ENCODE measurements at places on chromosomes 16 and 17.

GRCh38 chr17:1732833-1733321 is 8.4 kb downstream of the WDR81 start:
- no peak for DNase-seq

DNA sequence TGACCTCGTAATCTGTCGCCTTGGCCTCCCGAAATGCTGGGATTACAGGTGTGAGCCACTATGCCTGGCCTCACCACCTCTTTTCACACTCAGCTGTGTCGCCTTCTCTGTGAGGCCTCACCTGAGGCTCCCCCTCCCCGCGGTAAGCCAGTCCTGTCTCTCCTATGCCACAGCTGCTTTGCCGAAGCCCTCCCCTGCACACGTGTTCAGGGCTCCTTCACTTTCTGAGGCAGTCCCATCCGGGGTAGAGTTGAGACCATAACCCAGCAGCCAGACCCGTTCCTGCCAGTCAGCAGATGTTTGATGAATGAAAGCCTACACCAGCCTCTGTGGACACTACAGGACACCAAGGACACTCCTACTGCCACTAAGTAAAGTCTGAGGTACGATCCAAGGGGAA is 10.6 kb downstream of the USP7 start:
- no peak for DNase-seq

GRCh38 chr16:85445779-85446222 is 167.3 kb upstream of the GSE1 start:
- DNase-seq, result no peak

- no peak for DNase-seq
These were observed 70.5 kb upstream of the CDH5 start for GRCh38 chr16:66295761-66296546.

GRCh38 chr17:50568659-50569058 is 8.1 kb downstream of the CACNA1G start:
- no peak for DNase-seq

GRCh38 chr17:65609286-65609685 is 47.8 kb upstream of the AXIN2 start:
- DNase-seq, result no peak

DNA sequence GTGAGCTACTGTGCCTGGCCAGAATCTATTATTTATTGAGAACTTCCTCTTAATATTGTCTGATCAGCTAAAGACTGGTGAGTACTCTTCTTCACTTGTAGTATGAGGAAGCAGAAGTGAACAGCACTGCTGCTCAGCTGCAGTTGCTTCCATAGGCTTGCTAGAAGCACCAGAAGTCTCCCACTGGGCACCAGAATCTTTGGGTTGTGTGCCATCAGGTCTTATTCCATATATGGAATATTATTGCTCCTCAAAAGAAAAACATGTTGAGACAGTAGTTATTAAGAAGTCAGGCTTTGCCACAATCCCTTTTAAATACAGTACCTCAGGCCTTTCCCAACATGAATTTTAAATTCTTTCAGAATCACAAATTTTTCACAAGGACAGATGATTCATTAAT is 17.2 kb downstream of the SNTB2 start:
- DNase-seq, result no peak

GRCh38 chr16:16882766-16883165 is 503.8 kb downstream of the NPIPA7 start:
- DNase-seq, result no peak

DNA sequence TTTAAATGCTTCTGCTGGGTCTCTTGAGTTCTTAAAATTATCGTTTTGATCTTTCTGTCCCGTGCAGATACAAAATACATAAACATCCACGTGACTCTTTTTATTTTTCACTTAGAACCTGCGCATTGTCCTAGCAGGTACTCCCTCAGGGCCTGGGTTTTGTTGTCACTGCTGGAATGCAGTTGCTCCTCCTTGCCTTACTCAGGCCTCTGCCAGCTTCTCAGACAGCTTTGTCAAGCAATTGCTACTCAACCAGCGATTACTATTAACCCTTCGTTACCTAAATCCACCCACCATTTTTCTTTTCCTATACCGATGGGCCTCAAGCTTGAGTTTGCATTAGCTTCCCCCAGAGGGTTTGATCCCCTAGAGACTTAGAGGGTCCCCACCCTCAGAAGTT is 405.9 kb upstream of the RBFOX1 start:
- DNase-seq, result no peak

DNA sequence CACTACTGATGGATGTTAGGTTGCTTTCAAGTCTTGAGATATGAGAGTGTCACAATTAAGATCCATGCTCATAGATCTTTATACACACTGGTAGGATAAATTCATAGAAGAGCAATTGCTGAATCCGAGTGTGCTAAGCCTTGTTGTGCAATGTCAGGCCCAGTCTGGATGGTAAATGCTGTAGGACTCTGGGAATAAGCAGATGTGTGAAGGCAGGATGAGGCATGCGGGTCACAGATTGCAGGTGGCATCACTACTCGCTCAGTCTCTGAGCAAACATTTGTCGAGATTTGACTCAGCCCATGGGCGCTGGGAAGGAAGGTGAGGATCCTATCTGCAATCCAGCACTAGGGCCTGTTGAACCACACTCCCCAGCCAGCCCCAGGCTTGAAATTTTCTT is 40.7 kb downstream of the TMEM186 start:
- DNase-seq, result no peak

GRCh38 chr17:69592692-69593350 is 178.3 kb downstream of the MAP2K6 start:
- DNase-seq, result no peak

- DNase-seq, result no peak
These were observed 23.4 kb downstream of the SHMT1 start for GRCh38 chr17:18339933-18340332.

DNA sequence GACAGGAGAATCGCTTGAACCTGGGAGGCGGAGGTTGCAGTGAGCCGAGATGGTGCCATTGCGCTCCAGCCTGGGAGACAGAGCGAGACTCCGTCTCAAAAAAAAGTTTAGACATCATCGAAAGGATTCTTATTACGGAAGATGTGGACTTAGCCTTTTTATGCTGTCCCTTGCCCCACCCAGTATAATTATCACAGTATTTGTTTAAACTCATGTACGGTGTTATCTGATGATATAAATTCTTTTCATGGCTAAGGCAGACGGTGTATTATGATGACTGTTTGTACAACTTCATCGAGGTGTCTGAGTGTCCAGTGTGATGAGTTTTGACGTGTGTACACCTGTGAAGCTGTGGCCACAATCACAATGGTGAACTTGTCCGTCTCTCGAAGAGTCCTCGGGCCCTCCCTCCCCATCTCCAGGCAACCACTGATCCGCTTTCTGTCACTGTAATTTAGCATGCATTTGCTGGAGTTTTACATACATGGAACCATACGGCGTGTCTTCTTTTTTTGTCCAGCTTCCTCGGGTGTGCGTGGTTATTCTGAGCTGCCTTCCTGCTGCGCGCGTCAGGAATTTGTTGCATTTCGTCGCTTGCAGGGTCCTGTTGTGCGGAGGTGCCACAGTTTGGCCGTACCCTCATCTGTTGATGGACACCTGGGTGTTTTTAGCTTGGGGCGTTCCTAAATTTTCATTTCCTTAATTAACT is 26.2 kb downstream of the BAIAP2 start:
- no peak for DNase-seq

DNA sequence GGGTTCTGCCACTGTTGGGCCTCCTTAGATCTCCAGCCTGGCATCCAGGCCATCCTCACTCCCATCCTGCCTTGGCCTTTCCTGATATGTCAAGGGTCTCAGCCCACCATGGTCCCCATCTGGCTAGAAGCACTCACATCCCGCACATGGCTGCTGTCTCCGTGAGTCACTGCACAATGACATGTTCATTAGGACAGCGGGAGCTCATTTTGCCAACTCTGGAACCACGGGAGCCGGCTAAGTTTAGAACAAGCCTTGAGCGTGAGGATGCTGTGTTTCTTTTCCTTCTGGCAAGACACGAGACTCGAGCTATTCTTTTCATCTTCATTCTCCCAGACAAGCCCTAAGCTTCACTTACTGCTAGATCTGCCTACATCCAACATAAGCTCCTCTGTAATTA is 65.7 kb upstream of the KSR1 start:
- DNase-seq, result no peak

DNA sequence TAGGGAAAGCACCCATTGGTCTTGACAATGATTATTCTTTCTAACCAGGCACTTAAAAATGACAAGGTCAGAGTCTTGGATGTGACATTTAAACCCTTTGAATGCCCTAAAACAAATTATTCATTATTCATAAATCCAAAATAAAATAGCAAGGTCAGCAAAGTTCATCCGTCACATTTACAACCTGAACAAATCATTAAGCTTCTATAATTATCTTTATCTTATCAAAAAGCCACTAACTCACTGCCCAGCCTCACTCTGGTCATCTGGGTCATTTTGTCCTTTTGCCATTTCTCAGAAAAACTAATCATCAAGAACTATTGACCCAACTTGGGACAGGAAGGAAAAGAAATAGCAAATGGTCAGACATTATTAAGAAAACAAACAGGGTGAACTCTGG is 507.3 kb upstream of the CDH8 start:
- DNase-seq, result no peak

GRCh38 chr16:47387026-47387734 is 73.7 kb downstream of the ITFG1 start:
- DNase-seq, result no peak

GRCh38 chr16:75622761-75623605 is at the start of gene ADAT1:
Gene ADAT1 (minus strand): TSS chr16:75623281. CDS start chr16:75620799, 2,482 bp downstream.
- peak; percentile 98 for DNase-seq

- peak; percentile 41 for DNase-seq
These were observed 227.9 kb downstream of the MAF start for GRCh38 chr16:79372503-79373184.

- no peak for DNase-seq
These were observed 2.5 kb downstream of the RANBP10 start for GRCh38 chr16:67803894-67804293.

- no peak for DNase-seq
These were observed 11.3 kb upstream of the AXIN2 start for GRCh38 chr17:65572581-65573281.

DNA sequence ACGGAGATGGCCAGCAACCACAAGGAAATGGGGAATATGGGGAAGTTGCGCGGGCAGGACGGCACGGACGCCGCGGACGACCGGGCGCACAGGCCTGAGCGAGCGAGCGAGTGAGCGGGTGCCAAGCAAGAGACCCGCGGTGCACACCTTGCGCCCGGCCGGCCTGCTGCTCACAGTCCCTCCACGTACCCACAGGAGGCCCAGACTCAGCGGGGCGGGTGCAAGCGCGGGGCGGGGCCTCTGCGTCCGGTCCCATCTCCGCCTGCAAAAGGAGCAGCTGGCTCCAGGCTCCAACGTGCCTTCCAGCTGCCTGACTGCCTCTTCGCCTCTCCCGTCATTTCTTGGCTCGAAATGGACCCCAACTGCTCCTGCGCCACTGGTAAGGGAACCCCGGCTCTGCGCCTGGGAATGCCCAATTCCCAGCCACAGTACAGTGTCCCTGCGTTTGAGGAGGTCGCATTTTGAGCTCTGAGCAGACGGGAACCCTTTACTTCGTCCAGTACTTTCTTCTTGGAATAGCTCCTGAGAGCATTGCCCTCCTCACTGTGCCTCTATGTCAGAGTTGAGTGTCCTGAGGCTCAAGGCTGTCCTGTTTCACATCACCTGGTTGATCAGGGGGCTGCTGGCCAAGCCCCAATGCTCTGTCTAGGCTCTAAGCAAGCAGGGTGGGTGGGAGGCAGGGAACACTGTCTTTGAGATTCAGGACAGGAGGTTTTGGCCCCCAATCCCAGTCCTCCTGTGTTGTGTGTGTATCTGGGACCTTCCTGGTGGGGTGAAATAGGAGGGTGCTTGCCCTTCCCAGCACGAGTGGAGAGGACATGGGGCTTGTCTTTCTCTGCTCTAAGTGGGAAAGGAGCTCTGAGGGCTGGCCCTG is 8.1 kb upstream of the MT1E start:
- DNase-seq, result peak; percentile 65

- no peak for DNase-seq
These were observed 1469.5 kb upstream of the GOT2 start for GRCh38 chr16:60203525-60204124.

DNA sequence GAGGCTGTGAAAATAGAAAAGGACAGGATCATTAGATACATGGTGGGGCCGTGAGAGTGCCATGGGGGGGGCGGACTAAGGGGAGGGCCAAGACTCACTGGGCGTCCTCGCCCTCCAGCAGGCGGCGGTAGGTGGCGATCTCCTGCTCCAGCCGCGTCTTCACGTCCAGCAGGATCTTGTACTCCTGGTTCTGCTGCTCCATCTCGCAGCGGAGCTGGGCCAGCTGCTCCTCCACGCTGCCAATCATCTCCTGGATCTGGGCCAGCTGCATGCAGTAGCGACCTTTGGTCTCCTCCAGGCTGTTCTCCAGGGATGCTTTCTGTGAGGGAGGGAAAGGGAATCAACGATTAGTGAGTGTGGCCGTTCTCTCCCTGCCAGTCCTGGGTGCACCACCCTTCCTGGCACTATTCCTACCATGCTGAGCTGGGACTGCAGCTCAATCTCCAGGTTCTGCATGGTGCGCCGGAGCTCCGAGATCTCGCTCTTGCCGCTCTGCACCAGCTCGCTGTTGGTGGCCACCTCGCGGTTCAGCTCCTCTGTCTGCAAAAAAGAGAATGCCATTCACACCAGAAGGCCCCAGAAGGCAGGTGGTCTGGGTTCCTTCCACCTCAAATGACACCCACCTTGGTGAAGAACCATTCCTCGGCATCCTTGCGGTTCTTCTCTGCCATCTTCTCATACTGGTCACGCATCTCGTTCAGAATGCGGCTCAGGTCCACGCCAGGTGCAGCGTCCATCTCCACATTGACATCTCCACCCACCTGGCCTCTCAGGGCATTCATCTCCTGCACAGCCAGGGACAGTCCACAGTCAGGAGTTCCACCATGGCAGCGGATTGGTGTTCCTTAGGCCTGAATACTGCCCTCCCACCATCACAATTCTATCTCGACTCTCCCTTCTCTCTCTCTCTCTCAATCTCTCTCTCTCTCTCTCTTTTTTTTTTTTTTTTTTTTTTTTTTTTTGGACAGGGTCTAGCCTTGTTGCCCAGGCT is 3.3 kb downstream of the KRT14 start:
- no peak for DNase-seq

DNA sequence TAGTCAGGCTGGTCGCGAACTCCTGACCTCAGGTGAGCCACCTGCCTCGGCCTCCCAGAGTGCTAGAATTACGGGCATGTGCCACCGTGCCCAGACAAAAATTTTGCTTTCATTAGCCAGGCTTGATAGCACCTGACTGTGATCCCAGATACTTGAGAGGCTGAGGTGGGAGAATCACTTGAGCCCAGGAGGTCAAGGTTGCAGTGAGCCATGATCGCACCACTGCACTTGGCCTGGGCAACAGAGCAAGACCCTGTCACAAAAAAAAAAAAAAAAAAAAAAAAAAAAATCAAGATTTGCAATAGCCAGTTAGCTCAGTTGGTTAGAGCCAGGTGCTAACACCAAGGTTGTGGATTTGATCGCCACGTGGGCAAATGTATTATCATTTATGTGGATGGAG is 6.1 kb upstream of the FXR2 start:
- no peak for DNase-seq

DNA sequence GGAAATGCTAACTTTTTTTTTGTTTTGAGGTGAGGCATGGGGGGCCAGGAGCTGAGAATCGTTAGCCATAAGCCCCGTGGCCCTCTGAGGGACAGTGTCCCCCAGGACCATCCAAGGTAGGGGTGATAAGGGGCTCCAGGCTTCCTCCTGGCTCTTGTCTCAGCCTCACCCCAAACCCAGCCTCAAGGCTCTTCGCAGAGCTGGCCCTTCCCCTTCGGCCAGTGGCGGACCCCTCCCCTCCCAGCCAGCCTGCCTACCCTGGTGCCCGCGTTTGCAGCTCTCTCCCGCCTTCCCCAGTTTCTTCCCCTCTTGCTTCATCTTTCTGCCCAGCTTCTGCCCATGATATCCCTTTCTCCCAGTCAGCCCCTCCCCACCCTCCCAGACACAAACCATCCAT is 22.7 kb upstream of the ATP2A3 start:
- DNase-seq, result no peak

- DNase-seq, result no peak
These were observed 26.1 kb downstream of the IKZF3 start for GRCh38 chr17:39838057-39838456.

Measured in activated CD4-positive, alpha-beta T cell treated with anti-CD3 and anti-CD28 coated beads, Interleukin-2, amount 50 U/mL, for 48 hours (primary cell).